ENCODE measurements at places on chromosomes 7 and 10. TPM values are rescaled to one million over a fixed set of nuclear protein-coding genes. Genes with fewer than 3 reads are reported as not detected.

The CDNF gene
- total RNA-seq, result 1.4 TPM

DNA sequence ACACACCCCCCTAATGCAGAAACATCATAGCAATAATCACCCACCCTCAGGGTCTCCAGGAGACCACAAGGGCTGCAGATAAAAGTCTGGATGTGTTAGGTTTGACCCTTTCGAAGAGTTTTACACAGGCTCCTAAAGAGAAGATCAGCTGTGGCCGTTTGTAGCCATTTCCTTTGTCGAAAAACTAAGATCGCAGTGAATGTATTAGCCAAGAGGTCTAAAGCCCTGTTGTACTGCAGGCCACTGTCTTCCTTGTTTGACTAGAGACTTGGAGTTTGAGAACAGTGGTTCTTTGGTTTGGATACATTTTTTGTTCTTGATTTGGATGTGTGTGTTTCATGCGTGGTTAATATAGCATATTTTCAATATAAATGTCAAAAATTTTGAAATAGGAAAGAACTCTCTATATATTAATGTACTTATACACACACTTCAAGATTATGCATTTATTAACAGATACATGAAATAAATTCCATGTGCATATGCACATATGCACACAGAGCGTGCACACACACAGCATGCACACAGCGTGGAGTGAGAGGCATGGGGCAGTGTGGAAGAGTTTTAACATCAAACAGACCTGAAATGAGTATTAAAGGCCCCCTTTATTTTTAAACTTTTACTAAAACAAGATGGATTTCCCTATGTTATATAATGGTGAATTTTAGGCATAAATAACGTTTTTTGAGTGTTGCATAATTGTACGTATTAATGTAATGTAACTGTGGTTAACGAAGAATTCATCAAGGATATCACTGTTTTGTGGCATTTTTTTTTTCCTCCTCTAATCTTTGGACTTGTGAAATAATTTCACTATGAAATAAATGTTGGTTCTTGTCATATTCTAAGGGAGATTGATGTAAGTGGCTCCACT lies 2.2 kb downstream of the IKZF1 start:
- H3K4me1 ChIP-seq, result peaks cover 44% of the 10 kb centered on the region
- DNase-seq, result no peak
- H3K27ac ChIP-seq, result no peak overlapping the region
- H3K36me3 ChIP-seq, result no peaks in the 10 kb centered on the region

DNA sequence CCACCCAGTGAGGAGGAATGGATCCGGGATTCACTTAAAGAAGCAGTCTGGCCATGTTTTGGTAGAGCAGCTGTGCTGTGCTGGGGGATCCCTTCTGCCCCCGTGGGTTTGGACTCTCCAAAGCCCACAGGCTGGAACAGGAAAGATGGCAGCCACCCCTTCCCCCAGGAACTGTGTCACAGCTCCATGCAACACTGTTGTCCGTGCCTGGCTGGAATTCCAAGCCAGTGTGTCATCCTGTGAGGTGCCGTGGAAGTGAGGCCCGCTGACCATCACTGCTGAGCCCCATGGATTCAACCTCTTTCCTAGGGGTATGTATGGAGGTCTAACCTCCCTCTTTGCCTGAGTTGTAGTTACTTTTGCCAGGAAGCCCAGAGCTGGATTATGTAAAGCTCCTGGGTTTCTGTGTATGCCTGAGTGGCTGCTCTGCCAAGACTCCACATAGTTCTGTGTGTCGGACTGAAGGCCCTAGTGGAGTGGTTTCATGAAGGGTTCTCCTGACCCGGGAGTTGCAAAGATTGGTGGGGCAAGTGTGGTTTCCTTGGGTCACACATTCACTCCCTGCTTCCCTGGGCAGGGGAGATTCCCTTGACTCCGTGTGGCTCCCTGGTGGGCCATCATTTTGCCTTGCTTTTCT lies 35.1 kb upstream of the PCGF5 start:
- H3K36me3 ChIP-seq, result no peaks in the 10 kb centered on the region
- H3K27ac ChIP-seq, result no peak overlapping the region
- H3K4me3 ChIP-seq, result no peak overlapping the region
- peaks cover 30% of the 10 kb centered on the region for H3K27me3 ChIP-seq

- peaks cover 5% of the 10 kb centered on the region for H3K4me1 ChIP-seq
- DNase-seq, result no peak
- no peaks in the 10 kb centered on the region for H3K36me3 ChIP-seq
- H3K27ac ChIP-seq, result no peak overlapping the region
Observed at GRCh38 chr7:16189026-16189715, 232.2 kb downstream of the CRPPA start.

DNA sequence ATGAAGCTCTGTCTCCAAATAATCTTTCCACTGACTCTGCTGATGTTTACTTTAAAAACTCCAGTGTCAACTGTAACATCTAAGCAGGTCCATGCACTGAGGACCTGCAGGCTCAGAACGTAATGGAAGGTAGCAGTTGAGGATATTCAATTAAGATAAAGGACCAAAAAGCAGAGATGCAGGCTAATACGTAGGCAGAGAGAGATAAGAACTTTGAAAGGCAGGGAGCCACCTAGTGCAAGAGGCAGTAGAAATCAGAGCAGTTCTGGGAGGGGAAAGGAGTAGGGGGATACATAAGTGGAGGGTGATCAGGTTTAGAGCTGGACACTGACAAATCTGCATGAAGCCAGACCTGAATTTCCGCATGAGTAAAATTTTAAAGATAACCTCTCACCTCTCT lies 114.5 kb upstream of the POM121L12 start:
- H3K4me1 ChIP-seq, result peaks cover 23% of the 10 kb centered on the region
- H3K27me3 ChIP-seq, result no peaks in the 10 kb centered on the region
- H3K27ac ChIP-seq, result no peak overlapping the region
- no peaks in the 10 kb centered on the region for H3K36me3 ChIP-seq
- no peak for DNase-seq

The ADAM22 gene
- total RNA-seq, result 12.4 TPM

The CCDC146 gene
- 1.1 TPM for total RNA-seq

DNA sequence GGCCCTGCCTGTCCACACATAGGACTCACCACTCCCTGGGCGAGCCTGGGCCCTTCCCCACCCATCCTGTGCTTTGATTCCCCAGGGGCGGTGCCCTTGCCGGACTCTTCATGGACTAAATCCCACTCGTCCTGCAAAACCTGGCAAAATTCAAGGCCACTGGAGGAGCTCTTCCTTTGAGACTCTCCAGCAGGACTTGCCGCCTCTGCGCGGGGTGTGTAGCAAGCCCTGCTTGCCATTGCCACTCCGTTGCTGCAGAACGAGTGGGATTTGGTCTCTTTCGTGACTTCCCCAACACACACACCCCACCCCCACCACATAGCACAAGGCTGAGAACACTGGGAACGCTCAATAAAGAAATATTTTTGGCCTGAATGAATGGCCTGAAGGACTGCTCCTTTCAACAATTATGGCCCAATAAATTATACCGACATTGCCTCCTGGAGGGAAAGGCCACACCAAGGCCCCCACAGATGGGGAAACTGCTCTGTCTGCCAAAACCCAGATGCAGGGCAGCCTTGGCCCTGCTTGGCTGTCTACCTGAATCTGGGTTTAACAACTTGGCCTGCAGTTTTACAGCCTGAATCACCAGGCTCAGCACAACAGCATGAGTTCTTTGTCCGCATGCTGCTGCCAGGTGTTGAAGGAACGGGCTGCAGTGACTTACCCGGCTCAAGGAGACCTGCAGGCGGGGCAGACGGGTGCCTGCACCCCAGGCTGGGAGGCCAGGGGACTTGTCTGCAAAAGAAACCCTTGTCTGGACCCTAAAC lies 72.8 kb upstream of the KAT6B start:
- H3K27me3 ChIP-seq, result no peaks in the 10 kb centered on the region
- DNase-seq, result no peak
- peaks cover 9% of the 10 kb centered on the region for H3K4me1 ChIP-seq

DNA sequence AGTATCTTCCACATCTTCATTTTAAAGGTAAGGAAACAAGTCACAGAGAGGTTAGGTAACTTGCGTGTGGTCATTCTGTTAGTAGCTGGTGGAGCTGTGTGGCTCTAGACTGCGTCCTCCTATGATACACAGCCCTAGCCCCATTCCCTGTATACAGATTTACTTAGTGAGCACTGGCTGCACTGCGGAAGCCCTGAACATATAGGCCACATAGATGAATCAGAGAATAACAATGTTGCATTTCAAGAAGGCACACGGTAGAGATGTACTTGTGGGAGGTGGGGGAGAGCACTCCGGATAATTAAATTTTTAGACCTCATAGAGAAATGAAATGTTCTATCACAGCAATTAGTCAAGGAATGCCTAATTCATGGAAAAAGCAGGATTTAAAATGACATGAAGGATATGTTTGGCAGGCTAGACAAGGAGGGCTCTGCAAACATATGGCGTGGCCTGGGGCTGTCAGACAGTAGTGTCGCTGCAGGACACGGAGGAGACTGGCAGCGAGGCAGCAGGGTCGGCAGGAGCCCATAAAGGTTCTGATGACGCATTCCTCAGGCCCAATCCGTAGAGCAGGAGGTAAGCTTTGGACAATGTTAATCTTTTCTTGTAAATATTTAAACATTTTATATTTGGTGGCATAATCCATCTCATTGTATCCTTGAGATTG lies 29.5 kb downstream of the RAB11FIP2 start:
- H3K4me3 ChIP-seq, result no peak overlapping the region
- peaks cover 27% of the 10 kb centered on the region for H3K4me1 ChIP-seq
- H3K36me3 ChIP-seq, result no peaks in the 10 kb centered on the region
- DNase-seq, result no peak
- H3K27ac ChIP-seq, result no peak overlapping the region
- H3K27me3 ChIP-seq, result no peaks in the 10 kb centered on the region

- H3K36me3 ChIP-seq, result no peaks in the 10 kb centered on the region
- H3K4me3 ChIP-seq, result no peak overlapping the region
- no peak overlapping the region for H3K27ac ChIP-seq
- H3K4me1 ChIP-seq, result peaks cover 34% of the 10 kb centered on the region
Observed at GRCh38 chr7:105345725-105346124, 43.0 kb downstream of the SRPK2 start.

The ARHGEF35 gene
- total RNA-seq, result 39.2 TPM

GRCh38 chr10:34766811-34767494 lies 48.1 kb downstream of the PARD3 start:
- no peak overlapping the region for H3K4me3 ChIP-seq
- no peaks in the 10 kb centered on the region for H3K27me3 ChIP-seq
- H3K36me3 ChIP-seq, result no peaks in the 10 kb centered on the region

DNA sequence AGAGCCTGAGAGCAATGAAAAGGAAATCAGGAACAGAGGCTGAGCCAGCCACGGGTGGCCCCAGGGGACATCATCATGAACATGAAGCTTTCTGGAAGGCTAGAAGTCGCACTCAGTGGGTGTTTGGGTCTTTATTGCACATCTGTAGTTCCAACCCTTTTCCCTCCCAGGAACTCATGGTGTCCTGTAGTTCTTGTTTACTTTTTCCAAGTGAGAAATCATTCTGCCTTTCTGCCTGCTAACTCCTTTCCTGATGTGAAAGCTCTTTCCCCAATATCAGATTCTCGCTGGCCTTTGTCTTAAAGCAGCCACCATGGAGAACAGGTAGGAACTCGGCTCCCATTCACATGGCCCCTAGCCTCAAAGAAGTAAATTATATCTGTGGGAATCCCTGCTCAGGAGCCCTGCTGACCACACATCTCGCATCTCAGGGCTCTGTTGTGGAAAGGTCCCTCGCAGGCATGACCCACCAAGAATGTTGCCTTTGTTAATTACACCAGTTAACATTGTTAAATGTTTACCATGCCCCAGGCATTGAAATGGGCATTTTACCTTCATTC lies 542.7 kb downstream of the TNS3 start:
- H3K27me3 ChIP-seq, result peaks cover 68% of the 10 kb centered on the region
- H3K4me3 ChIP-seq, result no peak overlapping the region
- peaks cover 20% of the 10 kb centered on the region for H3K4me1 ChIP-seq
- H3K27ac ChIP-seq, result no peak overlapping the region
- DNase-seq, result no peak
- no peaks in the 10 kb centered on the region for H3K36me3 ChIP-seq

DNA sequence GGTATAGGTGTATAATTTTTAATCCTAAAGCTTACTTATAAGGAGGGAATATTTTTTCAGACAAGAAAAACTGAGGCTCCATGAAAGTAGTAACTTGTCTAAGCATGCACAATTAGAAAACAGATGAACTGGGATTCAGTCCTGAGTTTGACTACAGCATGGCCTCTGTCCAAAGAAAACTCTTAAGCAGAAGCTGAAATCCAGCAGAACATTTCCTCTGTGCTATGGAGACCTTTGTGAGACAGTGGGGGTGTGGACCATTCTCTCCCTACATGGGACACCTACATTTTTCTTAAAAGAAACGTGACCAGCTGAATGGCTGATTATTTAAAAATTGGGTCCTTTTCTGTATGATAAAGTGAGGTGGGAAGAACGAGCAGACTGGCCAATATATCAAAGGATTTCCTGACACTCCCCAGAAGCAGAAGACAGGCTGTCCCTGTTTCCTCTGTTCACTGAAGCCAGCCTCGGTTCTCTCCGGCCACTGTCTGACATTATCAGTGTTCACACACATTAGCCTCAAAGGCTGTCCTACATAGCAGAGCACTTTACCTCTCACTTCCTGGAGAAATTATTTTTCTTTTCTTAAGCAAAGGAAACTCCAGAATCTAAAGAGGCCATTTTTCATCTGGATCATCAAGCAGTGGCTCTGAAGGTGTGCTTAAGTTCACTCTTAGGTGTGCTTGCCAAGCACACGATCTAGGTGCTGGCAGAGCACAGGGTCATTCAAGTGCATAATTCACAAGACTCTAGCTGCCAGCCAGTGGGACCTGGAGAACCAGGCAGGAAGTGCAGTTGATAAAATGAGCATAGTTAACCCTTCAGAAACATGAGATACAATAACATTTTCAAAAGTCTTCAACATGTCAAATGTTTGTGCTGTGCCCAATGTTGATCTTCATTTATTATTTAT lies 40.4 kb upstream of the KIAA1217 start:
- H3K36me3 ChIP-seq, result no peaks in the 10 kb centered on the region
- H3K27me3 ChIP-seq, result no peaks in the 10 kb centered on the region
- H3K4me1 ChIP-seq, result no peaks in the 10 kb centered on the region
- H3K4me3 ChIP-seq, result no peak overlapping the region

GRCh38 chr10:116472891-116473290 lies 45.2 kb downstream of the PNLIPRP3 start:
- DNase-seq, result no peak
- H3K36me3 ChIP-seq, result no peaks in the 10 kb centered on the region
- H3K4me3 ChIP-seq, result no peak overlapping the region
- H3K27me3 ChIP-seq, result no peaks in the 10 kb centered on the region

DNA sequence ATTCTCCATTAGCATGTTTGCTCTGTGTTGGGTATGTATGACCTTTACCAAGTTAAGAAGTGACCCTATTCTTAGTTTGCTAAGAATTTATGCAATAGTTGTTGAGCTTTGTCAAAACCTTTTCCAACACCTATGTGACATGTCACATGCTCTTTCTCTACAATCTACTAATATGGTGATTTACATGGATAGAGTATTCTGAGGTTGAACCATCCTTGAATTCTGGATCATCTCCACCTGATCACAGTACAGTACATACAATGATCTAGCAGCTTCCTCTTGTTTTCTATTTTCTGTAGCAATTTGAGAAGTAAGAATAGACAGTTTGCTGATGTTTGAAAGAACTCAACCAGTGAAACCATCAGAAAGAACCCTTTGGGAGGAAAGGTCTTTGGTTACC lies 101.2 kb upstream of the PDGFA start:
- peaks cover 6% of the 10 kb centered on the region for H3K27me3 ChIP-seq
- H3K4me1 ChIP-seq, result peaks cover 30% of the 10 kb centered on the region
- no peak for DNase-seq
- peaks cover 32% of the 10 kb centered on the region for H3K36me3 ChIP-seq
- H3K4me3 ChIP-seq, result no peak overlapping the region
- H3K27ac ChIP-seq, result no peak overlapping the region
